ENCODE measurements at places on chromosomes 16 and 17. TPM values are rescaled to one million over a fixed set of nuclear protein-coding genes. Genes with fewer than 3 reads are reported as not detected.

DNA sequence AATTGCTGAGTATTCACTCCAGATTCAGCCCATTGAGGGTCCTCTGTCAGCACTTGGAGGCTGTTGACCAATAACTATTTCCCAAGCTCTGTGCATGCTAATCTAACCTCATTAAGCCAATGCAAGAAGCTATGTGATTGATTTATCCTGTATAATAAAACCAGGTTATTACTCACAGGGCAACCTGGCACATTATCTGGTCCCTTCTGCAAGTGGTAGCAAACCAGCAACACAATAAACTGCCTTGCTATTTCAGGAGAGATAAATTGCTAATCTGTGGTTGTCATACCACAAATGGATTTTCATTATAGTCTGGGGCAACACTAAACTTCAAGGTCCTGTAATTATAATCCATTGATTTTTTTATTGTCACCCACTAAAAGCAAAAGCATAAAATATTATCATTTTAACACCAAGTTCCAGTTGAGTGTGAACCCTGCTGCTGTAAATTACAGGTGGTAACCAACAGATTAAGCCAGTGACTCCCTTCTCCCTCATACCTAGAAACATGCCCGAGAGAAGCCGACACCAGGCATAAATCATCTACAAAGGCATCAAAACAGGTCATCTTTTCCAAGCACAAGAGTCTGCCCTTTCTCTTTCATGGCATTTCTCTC lies 51.1 kb upstream of the SOX9 start:
- DNase-seq, result no peak

DNA sequence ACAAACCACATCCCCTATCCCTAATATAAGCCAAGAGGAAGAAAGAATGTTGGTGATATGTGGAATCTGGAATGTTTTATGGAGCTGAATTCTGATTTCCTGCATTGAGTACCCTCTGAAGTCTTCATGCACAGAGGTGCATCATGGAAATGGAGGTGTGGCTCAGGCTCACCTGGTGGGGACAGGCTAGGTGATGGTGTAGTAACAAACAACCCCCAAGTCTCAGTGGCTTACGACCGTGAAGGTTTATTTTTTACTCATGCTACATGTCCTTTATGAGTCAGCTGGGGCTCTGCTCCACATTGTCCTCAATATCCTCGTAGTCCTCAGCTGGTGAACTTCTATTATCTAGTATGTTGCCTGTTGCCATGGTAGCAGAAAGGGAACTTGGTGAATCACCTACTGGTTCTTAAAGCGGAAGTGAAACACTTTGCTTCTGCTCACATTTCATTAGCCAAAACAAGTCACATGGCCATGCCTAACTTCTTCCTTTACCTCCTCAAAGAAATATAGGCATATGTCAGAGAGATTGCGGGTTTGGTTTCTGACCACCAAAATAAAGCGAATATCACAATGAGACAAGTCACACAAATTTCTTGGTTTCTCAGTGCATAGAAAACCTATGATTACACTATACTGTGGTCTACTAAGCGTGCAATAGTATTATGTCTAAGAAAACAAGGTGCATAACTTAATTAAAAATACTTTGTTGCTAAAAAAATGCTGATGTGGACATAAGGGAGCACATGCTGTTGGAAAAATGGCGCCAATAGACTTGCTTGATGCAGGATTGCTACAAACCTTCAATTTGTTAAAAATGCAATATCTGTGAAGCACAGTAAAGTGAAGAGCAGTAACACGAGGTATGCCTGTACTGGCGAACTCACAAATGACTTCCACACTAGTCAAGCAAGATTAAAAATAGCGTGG lies at the start of gene PMFBP1:
Gene PMFBP1, minus strand, starts transcription at position 51 of the 930 bp plus-strand sequence. CDS start 947 bp downstream, outside the sequence.
- DNase-seq, result no peak

DNA sequence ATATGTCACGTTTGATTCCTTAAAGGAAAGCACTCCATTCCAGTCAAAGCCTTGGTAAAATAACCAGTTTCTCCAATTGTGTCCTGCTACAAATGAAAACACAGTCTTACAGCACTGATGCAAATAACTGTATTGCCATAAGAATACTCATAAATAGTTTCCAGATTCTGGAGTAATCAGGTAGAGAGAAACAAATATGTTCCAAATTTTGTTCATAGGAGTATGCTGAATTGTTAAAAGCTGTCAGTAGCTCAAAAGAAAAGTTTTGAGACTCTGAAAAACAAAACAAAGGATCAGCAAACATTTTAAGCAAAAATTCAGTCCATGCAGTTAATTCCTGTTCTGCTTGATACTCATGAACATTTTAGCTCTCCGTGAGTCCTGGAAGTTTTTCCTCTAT lies 7.8 kb downstream of the DHRS7B start:
- no peak for DNase-seq

GRCh38 chr16:56350491-56351405 lies 74.6 kb downstream of the AMFR start:
- DNase-seq, result peak; percentile 48

- DNase-seq, result no peak
Measured at GRCh38 chr17:38545531-38546225, 60.1 kb downstream of the SRCIN1 start.

DNA sequence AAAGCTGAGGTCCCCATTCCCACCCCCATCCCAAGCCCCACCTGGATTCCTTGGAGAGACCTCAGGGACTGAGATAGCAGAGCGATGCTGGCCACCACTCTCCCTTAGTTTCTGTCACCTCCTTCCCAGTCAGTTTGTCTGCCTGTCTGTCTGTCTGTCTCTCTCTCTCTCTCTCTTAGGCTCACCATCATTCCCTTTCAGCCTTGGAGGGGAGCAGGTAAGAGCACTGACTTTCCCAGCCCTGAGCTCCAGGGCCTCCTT lies 5.9 kb downstream of the CD300LB start:
- no peak for DNase-seq

- DNase-seq, result no peak
Measured at GRCh38 chr17:4199818-4200402, 56.9 kb downstream of the CYB5D2 start.

DNA sequence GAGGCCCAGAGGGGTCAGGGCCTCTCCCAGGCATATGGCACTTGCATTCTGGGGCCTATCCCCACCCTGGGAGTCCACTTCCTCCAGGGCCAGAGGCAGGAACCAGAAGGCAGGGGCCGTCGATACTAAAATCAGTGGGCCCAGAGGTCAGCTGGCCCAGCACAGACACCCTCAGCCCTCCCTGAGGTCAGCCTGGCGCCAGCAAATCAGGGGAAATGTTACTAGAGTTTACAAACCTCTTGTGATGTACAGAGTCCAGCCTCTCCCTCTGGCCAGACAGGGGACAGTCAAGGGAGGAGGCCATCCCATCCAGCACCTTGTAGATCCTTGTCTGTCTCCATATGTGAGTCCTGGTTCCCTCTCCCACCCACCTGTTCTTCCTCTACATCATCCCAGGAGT lies 10.8 kb downstream of the CDH5 start:
- DNase-seq, result no peak

GRCh38 chr16:19980632-19981265 lies 92.9 kb downstream of the GPR139 start:
- no peak for DNase-seq

DNA sequence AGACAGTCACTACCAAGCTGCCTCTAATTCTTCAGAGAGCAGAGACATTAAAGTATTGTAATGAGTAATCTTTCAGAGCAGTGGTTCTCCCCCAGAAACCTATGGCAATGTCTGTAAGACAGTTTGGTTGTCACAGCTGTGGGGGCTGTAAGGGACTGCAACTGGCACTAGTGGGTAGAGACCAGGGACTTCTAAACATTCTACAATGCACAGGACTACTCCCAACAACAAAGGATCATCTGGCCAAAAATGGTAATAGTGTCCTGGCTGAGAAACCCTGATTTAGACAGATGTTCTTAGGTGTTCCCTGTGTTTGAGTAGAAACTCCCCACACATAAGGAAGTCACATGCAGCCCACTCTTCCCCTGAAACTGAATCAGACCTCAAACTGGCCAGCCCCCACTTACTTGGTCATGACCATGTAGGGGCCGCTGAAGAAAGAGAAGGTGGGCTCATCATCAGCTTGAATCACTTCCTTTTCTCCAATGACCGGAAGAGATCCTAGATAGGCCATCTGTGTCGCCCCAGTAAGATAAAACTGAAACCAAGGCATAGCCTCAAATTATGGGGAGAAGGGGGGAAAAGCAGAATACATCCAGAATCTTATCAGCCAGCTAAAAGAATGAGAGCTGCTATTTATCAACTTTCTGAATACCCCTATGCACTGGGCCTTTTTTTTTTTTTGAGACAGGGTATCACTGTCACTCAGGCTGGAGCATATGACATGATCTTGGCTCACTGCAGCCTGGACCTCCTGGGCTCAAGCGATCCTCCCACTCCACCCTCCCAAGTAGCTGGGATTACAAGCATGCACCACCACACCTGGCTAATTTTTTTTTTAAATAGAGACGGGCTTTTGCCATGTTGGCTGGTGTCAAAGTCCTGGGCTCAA lies 75.8 kb downstream of the TEX14 start:
- no peak for DNase-seq

GRCh38 chr16:53061701-53062159 lies 6.9 kb downstream of the CHD9 start:
- DNase-seq, result no peak

GRCh38 chr17:27529230-27529796 lies 73.1 kb downstream of the KSR1 start:
- no peak for DNase-seq

- no peak for DNase-seq
Measured at GRCh38 chr16:88423448-88423850, 29.6 kb upstream of the ZFPM1 start.

DNA sequence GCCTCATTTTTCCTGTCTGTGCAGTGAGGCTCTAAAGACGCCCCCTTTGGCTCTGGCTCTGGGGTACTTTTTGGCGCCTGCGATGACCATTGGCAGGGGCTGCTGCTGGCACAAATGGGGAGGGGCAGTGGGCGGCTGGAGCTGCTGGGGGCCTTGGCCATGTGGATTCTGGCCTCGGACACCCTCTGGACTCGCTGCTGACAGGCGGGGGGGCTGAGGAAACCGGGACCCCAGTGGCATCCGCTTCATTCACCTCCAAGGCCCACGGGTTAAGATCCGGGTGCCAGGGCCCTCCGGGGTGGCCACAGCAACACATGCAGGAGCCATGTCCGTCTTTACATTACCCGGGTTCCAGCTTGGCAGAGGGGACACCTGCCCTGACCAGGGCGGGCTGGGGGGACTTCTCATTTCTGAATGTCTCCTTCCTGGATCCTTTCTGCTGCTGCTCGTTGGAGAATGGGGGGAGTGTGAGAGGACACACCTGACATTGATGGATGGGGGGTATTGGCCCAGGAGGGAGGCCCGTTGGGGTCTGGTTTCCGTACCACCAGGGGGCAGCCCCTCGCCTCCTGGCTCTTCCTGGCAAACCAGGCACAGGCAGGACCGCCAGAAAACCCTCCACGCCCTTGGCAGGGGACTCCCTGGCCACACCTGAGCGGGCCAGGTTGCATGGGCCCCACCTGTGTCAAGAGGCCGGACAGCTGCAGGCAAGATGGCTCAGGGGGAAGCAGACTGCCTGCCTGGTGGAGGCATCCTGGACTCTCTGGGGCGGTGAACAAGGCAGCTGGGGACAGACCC lies 21.8 kb downstream of the GSE1 start:
- DNase-seq, result no peak

DNA sequence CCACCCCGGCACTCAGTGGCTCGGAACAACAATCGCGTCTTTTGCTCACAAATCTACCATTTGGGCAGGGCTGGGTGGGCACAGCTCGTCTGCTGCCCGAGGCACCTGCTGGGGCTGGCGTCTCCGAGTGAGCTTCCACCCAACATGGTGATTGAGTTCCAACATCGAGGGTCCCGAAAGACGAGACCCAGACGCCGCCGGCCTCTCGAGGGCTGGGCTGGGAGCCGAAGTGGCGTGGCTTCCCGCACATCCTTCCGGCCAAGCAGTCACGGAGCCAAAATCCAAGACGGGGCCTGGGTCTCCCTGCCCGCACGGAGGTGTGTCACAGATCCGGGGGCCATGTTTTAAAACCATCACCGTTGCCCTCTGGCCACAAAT lies 7.5 kb upstream of the ZFPM1 start:
- no peak for DNase-seq

- DNase-seq, result no peak
Measured at GRCh38 chr17:7544911-7545310, 3.9 kb upstream of the TNFSF12 start.

- no peak for DNase-seq
Measured at GRCh38 chr17:44773140-44773539, 14.4 kb downstream of the ADAM11 start.

- DNase-seq, result no peak
Measured at GRCh38 chr17:79608624-79608959, 2.3 kb downstream of the RBFOX3 start.

DNA sequence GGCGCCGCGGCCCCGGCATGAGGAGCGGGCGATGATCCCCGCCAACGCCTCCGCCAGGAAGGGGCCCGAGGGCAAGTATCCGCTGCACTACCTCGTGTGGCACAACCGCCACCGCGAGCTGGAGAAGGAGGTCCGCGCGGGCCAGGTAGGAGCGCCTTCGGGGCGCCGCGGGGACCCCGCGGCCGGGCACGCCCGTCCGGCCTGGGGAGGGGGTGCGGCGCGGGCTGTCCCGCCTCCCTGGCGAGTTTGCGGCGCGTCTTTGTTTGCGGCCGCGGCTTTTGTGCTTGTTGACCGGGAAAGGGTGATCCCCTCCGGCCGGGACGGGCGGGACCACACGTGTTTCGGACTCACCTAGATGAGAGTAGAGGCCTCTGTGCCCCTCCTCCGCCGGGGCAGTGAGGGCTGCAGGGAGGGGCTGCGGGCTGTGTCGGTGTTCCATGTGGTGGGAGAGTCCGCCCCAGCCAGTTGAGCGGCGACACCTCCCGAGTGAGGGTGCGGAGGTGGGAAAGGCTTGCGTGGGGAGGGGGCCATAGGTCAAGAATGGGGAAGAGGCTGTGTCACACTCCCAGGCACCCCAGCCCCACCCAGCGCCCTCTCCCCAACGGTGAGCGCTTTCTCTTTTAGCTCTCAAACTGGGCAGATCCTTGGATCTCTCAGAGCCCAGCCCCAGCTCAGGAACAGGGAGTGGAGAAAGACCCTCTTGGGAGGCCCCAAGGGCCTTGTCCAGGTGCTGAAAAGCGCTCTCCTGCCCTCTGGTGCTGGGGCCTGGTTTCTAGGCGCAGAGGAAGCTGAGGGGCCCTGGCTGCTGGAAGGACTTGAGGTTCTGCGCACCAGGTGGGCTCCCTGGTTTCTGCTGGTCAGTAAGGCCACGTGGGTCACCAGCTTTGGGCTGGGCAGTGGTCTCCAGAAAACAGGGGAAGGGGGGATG lies 923 bp downstream of the ANKRD13B start:
- peak; percentile 63 for DNase-seq

The CD7 gene
- total RNA-seq, result 0.73 TPM

The FOXL1 gene
- 0.60 TPM for total RNA-seq

The GCGR gene
- total RNA-seq, result not detected

All from Right ventricle myocardium inferior (tissue), 1 donor.